ENCODE measurements at places on chromosomes 6 and 20. TPM values are rescaled to one million over a fixed set of nuclear protein-coding genes. Genes with fewer than 3 reads are reported as not detected.

YWHAB gene
- polyA plus RNA-seq, result 307 TPM

CLVS2 gene
- polyA plus RNA-seq, result 0.58 TPM

NCOA7 gene
- 17.9 TPM for polyA plus RNA-seq

RNF144B gene
- 2.8 TPM for polyA plus RNA-seq

RSPO4 gene
- 0.34 TPM for polyA plus RNA-seq

FILIP1 gene
- 0.31 TPM for polyA plus RNA-seq

EPPIN gene
- polyA plus RNA-seq, result not detected

SLC24A3 gene
- polyA plus RNA-seq, result 4.4 TPM

ENPP5 gene
- polyA plus RNA-seq, result 3.1 TPM

SPEF1 gene
- polyA plus RNA-seq, result 1.0 TPM

CD109 gene
- 0.97 TPM for polyA plus RNA-seq

ATP6V1G2 gene
- polyA plus RNA-seq, result 122 TPM

C6orf52 gene
- 10.1 TPM for polyA plus RNA-seq

MTFR2 gene
- 5.8 TPM for polyA plus RNA-seq

CTAGE9 gene
- not detected for polyA plus RNA-seq

NEDD9 gene
- 6.3 TPM for polyA plus RNA-seq

TRIM10 gene
- not detected for polyA plus RNA-seq

ZNF337 gene
- polyA plus RNA-seq, result 8.1 TPM

CCNC gene
- 18.6 TPM for polyA plus RNA-seq

FOXS1 gene
- polyA plus RNA-seq, result 2.9 TPM

RIN2 gene
- 13.4 TPM for polyA plus RNA-seq

KIAA0408 gene
- 24.9 TPM for polyA plus RNA-seq

KHDC1 gene
- 16.1 TPM for polyA plus RNA-seq

TRIM40 gene
- polyA plus RNA-seq, result not detected

LY6G6C gene
- polyA plus RNA-seq, result not detected

UCKL1 gene
- polyA plus RNA-seq, result 45.7 TPM

SIRPD gene
- not detected for polyA plus RNA-seq

MDFI gene
- polyA plus RNA-seq, result 3.8 TPM

PHIP gene
- polyA plus RNA-seq, result 10.2 TPM

SOBP gene
- polyA plus RNA-seq, result 27.2 TPM

MYMX gene
- polyA plus RNA-seq, result not detected

DDR1 gene
- polyA plus RNA-seq, result 221 TPM

ASIP gene
- not detected for polyA plus RNA-seq

MOCS1 gene
- polyA plus RNA-seq, result 24.6 TPM

PNPLA1 gene
- polyA plus RNA-seq, result 0.15 TPM

KIF25 gene
- polyA plus RNA-seq, result 0.48 TPM

MEI4 gene
- not detected for polyA plus RNA-seq

TCP11 gene
- 1.4 TPM for polyA plus RNA-seq

ARMC2 gene
- 6.0 TPM for polyA plus RNA-seq

IRF4 gene
- 0.08 TPM for polyA plus RNA-seq

ELOVL5 gene
- polyA plus RNA-seq, result 89.3 TPM

Measured in brain (organoid and tissue), 16 donors.